K562 (cell line): ENCODE measurements at places on chromosomes 6 and 20. TPM values are rescaled to one million over a fixed set of nuclear protein-coding genes. Genes with fewer than 3 reads are reported as not detected.

DNA sequence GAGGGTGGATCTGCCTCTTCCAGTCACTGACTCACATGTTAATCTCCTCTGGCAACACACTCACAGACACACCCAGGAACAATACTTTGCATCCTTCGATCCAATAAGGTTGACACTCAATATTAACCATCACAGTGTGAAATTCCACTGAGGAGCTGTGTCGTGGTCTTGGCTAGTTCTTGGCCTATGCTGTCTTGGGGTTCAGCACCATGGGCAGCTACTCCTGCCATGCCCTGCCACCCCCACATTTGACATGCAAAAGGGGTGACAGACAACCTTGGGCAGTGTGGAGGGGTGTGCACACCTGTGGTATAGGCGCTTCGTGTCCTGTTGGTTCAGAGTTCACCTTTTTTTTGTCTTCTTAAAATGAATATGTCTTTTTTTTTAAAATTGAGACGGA lies 25.8 kb downstream of the ANKRD6 start:
- no peak for DNase-seq
- H3K4me3 ChIP-seq = no peak overlapping the region
- H3K4me1 ChIP-seq = no peaks in the 10 kb centered on the region
- H3K27me3 ChIP-seq = no peaks in the 10 kb centered on the region; the same call in 2 of the 3 replicates

The SLC16A10 gene
- 0.24 TPM in 1 of 2 replicates, not detected in the other for polyA plus RNA-seq

GRCh38 chr20:55565096-55565773 lies 440.1 kb downstream of the CBLN4 start:
- H3K4me3 ChIP-seq = no peak overlapping the region
- no peaks in the 10 kb centered on the region for H3K4me1 ChIP-seq
- H3K27ac ChIP-seq = no peak overlapping the region
- no peaks in the 10 kb centered on the region for H3K36me3 ChIP-seq

DNA sequence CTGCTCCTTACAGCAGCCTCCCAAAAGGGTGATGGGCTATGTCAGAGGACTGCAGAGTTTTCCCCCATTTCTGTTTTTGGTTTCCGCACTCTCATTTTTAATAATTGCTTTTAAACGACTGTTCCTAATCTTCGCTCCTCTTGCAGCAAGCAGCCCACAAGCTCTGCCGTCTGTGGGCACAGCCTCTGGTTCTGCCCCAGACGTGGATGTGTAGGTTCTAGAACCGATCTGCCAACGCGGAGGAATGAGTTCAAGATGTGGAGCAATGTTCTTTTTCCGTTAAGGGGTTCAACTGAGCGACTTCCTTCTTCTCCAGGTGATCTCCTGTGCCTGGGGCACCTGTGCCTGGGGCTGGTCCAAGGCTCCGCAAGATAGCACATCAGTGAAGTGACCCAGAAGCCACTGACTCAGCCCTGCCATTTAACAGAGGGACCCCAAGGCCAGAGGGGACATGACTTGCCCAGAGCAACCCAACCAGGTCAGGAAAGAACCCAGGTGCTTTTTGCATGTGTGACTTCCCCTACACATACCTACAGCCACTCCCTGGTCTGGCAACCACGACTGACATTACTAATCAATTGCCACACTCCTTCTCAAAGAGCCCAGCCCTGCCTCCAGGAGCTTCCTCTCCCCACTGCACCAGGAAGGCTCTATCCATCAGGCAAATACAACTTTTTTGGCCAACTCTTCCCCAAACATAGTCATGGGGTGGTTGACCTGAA lies 22.7 kb downstream of the PMEPA1 start:
- H3K4me1 ChIP-seq = no peaks in the 10 kb centered on the region
- no peak overlapping the region for H3K27ac ChIP-seq
- H3K27me3 ChIP-seq = peaks cover 98% of the 10 kb centered on the region
- no peaks in the 10 kb centered on the region for H3K36me3 ChIP-seq

GRCh38 chr20:13586133-13586532 lies 52.6 kb downstream of the TASP1 start:
- no peak overlapping the region for H3K27ac ChIP-seq
- H3K27me3 ChIP-seq = no peaks in the 10 kb centered on the region
- H3K36me3 ChIP-seq = no peaks in the 10 kb centered on the region
- no peak for DNase-seq
- H3K4me1 ChIP-seq = no peaks in the 10 kb centered on the region

- no peaks in the 10 kb centered on the region for H3K4me1 ChIP-seq
- H3K27ac ChIP-seq = no peak overlapping the region
- no peaks in the 10 kb centered on the region for H3K36me3 ChIP-seq
- DNase-seq = no peak
- peaks cover 5% of the 10 kb centered on the region; the same call in 2 of the 3 replicates for H3K27me3 ChIP-seq
Measured at GRCh38 chr20:32908334-32909292, 49.9 kb downstream of the EFCAB8 start.

DNA sequence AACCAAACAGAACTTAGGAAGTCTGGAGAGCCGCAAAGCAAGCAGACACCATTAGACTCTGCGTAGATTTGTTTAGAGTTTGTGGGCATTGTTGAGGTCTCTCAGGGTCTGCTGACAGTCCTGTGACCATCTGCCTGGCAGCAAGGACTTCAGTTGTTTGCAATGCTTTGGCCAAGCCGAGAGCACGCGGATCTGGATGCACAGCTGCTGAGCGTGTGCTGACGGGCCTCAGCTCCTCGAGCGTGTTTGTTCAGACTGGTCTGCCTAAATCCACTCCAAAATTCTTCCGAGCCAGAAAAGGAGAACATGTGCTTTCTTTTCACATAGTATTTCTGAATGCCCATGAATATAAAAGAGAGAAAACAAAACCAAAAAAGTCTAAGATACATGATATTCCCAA lies 159.0 kb downstream of the ZNF217 start:
- H3K36me3 ChIP-seq = no peaks in the 10 kb centered on the region
- DNase-seq = no peak
- H3K4me3 ChIP-seq = no peak overlapping the region
- peaks cover 7% of the 10 kb centered on the region; the same call in 1 of the 3 replicates for H3K27me3 ChIP-seq
- H3K27ac ChIP-seq = no peak overlapping the region

DNA sequence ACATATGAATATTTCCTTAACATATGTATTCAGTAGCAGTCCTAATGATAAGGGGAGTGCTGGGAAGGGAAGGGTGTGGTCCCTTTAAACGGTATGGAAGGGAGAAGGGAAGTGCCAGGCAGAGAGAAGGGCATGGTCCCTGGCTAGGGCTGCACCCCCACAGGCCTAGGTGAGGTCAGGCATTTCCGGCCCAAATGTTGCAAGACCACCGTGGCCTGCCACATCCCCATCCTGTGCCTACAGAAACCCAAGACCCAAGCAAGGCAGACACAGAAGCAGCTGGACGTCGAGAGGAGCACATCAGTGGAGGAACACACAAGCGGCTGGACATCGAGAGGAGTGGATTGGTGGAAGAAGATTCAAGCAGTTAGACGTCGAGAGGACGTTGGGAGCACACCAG lies 5.9 kb downstream of the RRAGD start:
- H3K36me3 ChIP-seq = no peaks in the 10 kb centered on the region
- DNase-seq = no peak
- H3K27me3 ChIP-seq = peaks cover 41% of the 10 kb centered on the region
- no peaks in the 10 kb centered on the region for H3K4me1 ChIP-seq
- no peak overlapping the region for H3K4me3 ChIP-seq
- no peak overlapping the region for H3K27ac ChIP-seq

- no peaks in the 10 kb centered on the region for H3K27me3 ChIP-seq
- H3K4me3 ChIP-seq = no peak overlapping the region
- no peak for DNase-seq
- no peaks in the 10 kb centered on the region for H3K4me1 ChIP-seq
Measured at GRCh38 chr6:43442935-43443334, 12.4 kb downstream of the DLK2 start.

DNA sequence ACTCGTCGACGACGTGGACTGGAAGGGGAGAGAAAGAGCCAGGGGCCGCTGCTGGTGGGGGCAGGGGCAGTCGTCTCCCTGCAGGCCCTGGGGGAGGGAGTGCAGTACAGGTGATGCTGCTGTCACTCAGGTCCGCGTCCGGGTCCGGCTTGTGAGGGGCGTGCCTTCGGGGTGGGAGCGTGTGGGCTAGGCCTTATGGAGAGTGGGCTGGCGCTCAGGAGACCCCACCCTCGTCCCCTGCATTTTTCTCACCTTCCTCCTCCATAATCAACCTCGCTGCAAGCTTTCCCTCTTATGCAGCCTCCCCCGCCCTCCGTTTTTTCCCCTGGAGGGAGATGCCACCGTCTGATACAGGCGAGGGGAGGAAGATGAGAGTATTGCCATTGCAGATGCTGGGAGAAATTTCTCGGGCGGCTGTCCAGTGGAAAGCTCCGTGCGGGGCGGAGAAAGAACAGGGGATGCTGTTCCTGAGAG lies 632 bp downstream of the PCMT1 start:
- DNase-seq = peak; percentile 78
- peaks cover 33% of the 10 kb centered on the region; the same call in 2 of the 3 replicates for H3K36me3 ChIP-seq
- peaks cover 33% of the 10 kb centered on the region for H3K4me1 ChIP-seq
- no peaks in the 10 kb centered on the region for H3K27me3 ChIP-seq

The RIPPLY2 gene
- polyA plus RNA-seq = not detected in 2 replicates

The PRR18 gene
- polyA plus RNA-seq = not detected in 2 replicates

The MYB gene
- 153 and 155 TPM in 2 replicates for polyA plus RNA-seq

The MUCL3 gene
- polyA plus RNA-seq = 0.07 TPM in 1 of 2 replicates, not detected in the other
